ENCODE measurements at places on chromosomes 1 and 21.

GRCh38 chr1:44272992-44273391, 59.7 kb downstream of the DMAP1 start:
- DNase-seq, result no peak

DNA sequence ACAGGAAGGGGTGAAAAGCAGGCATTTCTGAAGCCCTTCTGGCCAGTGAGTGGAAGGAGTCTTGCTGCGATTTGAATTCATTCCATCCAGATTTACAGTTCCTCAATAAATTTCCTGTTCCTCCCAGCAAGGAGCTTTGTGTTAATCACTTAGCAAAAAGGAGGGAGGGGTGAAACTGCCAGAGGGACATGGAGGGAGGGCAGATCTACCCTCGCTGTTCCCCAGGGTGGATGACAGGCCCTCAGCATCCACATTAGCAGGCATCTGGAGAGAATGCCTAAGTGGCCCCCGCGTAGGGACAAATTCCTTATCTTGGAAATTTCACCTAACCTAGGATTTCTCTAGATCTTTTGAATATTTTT, 1.2 kb downstream of the ETV3 start:
- DNase-seq, result no peak

- DNase-seq, result no peak
Measured at GRCh38 chr1:173276922-173277800, 70.0 kb upstream of the TNFSF4 start.

- no peak for DNase-seq
Measured at GRCh38 chr1:165387505-165387904, 31.0 kb upstream of the LMX1A start.

DNA sequence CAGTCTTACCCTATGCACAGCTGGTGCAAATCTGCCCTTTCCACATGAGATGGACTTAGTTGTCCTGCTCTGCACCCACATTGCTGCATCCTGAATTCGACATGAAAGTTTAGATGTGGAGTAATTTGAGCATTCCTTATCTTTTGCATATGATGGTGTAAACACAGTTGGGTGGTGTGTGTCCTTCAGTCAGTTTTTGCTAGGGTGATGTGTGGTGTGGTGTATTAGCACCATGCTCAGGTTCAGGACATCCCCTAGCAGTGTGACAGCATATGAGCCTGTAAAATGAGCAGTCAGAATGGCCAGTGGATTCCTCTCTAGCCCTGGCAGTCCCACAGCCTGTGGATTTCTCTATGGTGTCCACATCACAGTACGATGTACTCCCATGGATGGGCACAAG, 42.6 kb upstream of the CD101 start:
- DNase-seq, result no peak

- no peak for DNase-seq
Measured at GRCh38 chr1:184062640-184063286, 11.2 kb downstream of the TSEN15 start.

DNA sequence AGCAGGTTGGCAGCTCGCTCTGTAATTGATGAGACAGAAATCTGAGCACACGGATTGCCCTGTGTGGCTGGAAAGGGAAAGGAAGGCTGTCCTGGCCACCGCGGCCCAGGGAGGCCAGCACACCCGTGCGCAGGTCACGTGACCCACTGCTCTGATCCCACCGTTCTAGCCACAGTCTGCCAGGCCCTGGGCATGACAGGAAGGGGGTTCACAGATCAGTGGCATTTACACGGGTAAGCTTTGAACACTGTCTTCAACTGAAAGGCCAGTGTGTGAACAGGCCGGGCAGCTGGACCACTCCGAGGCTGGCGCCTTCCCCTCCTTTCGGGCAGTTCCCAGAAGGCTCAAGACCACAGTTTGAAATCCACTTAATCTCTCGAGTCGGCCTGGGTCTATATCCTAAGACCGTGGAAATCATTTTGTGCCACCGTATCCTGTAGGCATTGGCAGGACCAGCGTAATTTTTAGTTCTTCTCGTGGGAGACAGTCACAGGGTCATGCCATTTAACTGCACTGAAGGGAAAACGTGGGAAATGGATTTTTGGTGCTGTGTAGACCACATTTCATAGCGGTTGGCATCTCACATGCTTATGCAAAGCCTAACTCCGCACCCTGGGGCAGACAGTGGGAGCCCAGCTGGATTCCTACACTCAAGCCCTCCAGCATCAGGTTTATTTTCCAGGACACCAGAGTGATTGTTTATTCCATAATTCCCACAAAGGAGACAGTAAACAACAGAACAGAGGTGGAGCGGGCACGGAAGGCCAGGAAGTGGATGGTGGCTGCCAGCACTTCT, 3.1 kb upstream of the ADARB1 start:
- no peak for DNase-seq

DNA sequence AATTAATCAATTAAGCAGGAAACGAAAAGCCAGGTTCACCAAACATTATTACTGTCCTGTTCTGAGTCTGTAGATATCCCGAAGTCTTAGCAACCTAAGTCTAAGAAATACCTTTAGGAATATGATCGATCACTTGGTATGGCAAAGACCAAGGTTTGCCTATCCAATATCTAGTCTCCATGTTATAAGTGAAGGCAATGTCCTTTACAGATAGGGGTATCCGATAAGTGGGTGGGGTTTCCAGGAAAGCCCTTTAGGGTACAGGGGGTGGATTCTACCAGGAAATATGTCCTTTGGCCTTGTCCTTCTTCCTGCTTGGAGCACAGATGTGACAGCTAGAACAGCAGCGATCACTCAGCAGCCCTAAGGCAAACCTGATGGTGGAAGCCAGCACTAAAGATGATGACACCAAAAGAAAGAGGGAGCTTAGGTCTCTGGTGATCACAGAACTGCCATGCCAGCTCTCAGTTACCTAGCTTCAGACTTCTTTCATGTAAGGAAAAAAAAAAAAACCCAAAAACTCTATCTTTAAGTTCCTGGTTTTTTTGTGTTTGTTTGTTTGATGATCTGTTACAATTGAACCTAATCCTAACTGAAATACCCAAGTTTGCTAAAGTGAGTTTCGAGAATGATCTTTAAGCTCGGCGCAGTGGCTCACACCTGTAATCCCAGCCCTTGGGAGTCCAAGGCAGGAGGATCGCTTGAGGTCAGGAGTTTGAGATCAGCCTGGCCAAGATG, 40.8 kb downstream of the DSTYK start:
- DNase-seq, result no peak

GRCh38 chr1:44293761-44294315, 61.2 kb downstream of the ERI3 start:
- DNase-seq, result peak; percentile 48

- no peak for DNase-seq
Measured at GRCh38 chr1:243438815-243439214, 183.0 kb downstream of the SDCCAG8 start.

GRCh38 chr1:85334962-85335361, 58.5 kb upstream of the BCL10 start:
- no peak for DNase-seq

GRCh38 chr1:3778590-3779264, 6.2 kb downstream of the SMIM1 start:
- DNase-seq, result no peak

- no peak for DNase-seq
Measured at GRCh38 chr1:222109836-222110235, 367.9 kb upstream of the DUSP10 start.

DNA sequence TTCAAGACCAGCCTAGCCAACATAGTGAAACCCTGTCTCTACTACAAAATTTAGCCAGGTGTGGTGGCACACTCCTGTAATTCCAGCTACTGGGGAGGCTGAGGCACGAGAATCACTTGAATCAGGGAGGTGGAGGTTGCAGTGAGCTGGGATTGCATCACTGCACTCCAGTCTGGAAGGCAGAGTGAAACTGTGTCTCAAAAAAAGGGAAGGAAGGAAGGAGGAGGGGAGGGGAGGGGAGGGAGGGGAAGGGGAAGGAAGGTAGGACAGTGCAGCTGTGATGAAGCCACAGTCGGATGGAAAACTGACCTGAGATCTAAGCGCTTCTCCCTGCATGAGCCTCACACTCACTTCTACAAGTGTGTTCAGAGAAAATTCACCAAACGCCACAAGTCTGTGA, 22.0 kb upstream of the FHAD1 start:
- DNase-seq, result no peak

- DNase-seq, result no peak
Measured at GRCh38 chr21:26032263-26032662, 138.3 kb downstream of the APP start.
